ENCODE measurements at places on chromosomes 3 and 15.

GRCh38 chr3:20041197-20041780 lies 1.0 kb downstream of the KAT2B start:
- DNase-seq = peak; percentile 74

- no peak for DNase-seq
Measured at GRCh38 chr3:52468336-52468735, 12.9 kb downstream of the NISCH start.

DNA sequence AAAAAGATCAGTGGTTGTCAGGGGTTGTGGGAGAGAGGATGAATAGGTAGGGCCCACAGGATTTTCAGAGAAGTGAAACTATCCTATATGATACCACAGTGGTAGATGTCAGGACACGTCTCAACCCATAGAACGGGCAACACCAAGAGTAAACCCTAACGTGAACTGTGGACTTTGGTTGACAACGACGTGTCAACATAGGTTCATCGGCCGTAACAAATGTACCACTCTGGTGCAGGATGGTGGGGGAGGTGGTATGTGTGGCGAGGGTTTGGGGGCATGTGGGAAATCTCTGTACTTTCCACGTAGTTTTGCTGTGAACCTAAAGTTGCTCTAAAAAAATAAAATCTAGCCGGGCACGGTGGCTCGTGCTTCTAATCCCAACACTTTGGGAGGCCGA lies 13.0 kb upstream of the PIGZ start:
- DNase-seq = no peak

DNA sequence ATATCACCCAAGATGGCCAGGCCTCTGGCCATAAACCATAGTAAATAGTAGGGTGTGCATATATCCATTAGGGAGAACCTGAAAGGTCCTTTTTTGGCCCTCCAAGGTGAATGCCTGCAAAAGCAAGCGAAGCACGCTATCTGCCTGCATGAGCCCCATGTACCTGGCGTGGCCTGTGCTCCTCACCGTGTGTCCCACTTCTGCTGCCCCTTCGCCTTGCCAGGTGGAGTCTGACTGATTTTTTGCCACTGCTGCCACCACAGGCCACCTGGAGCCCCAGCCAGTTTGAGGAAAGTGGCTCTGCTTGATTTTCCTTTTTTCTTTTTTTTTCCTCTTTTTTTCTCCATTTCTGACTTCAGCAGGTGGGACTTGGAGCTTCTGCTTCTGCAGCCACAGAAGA lies 139.7 kb downstream of the SNRPN start:
- no peak for DNase-seq

GRCh38 chr3:161336661-161337060 lies 34.7 kb downstream of the SPTSSB start:
- DNase-seq = no peak

Data from activated CD4-positive, alpha-beta T cell treated with anti-CD3 and anti-CD28 coated beads for 4 hours (primary cell).